T-helper 17 cell (primary cell): ENCODE measurements at places on chromosomes 7 and 10.

DNA sequence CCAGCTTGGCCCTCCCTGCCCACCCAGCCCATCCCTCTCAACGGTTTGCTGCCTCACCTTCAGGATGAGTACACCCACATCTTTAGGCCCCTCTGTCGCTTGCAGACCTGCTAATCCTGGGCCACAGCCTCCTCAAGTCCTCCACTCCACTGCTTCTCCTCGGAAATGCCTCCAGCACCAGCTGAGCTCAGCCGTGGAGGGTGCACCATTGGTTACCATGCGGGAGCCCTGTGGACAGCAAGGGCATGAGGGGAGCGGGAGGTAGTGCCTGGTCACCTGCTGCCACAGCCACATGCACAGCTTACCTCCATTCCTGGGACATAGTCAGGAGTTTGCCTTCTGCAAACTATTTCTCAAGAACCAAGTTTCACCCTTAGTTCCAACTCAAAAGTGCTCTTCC, 286.3 kb upstream of the ZMIZ1 start:
- no peak for DNase-seq

DNA sequence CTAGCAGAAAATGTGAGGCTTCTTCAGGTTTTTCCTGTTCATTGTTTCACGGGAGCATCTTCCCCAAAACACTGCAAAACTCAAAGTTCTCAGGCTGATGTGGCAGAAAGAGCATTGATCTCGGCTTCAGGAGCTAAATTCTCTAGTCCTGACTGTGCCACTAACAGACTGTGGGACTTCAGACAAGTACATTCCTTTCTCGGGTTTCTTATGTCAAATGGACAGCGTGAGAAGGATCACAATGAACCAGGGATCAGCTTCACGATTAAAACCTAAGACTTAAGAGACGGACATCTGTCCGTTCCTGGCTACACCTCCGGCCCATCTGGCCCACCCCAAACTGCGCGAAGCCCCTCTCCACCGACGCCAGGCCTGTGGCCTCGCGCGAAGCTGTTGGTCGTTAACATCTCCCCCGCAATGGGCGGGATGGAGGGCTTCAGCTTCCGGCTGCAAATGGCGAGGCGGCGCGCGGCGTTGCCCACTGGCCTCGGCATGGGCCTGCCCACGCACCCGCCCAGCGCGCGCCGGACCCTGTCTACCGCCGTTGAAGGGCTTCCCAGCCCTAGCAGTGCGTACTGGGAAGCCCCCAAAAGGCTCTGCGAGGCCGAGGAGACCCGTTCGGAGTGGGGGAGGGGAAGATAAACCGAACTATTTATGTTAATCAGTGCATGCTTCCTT, 549 bp upstream of the DDX50 start:
- DNase-seq = no peak

DNA sequence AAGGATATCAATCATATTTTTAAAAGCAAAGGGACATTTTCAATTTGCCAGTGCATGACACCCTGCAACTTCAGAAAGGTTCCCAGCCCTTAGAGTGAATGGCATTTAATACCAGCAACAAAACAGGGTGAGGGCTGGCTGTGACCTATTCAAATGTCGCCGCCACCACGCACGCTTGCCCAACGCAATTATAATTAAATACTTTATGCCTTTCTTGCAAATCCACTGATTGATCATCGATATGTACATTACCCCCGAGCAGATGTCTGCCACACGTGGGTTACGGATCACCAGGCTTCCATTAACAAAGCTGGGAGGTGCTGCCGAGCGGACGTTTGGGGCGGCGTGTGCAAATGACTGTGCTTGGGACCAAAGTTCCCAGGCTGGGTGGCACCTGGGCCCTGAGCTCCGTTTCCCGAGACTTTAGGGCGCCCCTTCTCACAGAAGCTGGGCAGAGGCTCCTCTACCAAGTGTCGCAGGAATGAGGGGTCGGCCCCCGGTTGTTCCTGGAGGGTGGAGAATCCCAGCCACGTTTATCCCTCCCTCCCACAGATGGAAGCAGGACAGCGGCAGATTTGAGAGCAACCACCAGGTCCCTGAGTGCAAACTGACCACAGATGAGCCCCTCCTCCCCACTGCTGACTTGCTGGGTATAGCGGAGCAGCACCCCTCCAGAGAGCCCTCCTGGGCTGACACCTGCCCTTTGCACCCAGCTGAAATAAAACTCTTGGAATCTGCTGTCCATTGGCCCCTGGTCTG, 3.9 kb downstream of the FOXL3 start:
- no peak for DNase-seq

DNA sequence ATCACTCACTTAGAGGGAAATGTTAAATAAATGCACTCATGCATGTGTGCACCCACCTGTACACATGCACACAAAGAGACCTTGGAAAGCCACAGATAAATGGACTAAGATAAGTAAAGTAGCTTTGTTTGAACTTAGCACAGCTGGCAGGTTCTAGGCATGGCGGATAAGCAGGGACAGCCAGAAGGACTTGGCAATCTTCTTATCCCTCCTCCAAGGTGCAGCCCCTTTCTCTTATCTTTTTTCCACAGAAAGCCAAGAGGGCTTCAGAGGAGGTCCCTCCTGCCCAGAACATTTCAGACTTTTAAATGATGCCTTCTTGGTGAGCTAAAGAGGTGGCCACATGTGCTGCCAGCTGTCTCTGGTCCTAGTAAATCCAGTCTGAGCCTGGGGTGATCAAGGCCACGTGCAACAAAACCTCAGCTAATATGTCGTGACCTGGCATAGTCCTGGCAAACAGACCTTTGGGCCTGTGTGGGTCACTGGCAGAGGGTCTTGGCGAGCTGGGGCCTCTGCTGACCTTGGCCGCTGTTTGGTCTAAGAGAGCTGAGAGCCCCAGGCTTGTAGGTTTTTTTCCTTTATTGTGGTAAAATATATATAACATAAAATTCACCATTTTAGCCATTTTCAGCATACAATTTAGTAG, 43.2 kb upstream of the SLC35B4 start:
- no peak for DNase-seq

GRCh38 chr7:48781752-48782151, 142.6 kb upstream of the CDC14C start:
- no peak for DNase-seq

- no peak for DNase-seq
Measured at GRCh38 chr10:46216836-46217751, 69.7 kb upstream of the ANTXRL start.

GRCh38 chr10:101444058-101444898, 90.3 kb downstream of the BTRC start:
- DNase-seq = no peak

GRCh38 chr7:130566898-130567280, 75.0 kb downstream of the MEST start:
- DNase-seq = no peak

DNA sequence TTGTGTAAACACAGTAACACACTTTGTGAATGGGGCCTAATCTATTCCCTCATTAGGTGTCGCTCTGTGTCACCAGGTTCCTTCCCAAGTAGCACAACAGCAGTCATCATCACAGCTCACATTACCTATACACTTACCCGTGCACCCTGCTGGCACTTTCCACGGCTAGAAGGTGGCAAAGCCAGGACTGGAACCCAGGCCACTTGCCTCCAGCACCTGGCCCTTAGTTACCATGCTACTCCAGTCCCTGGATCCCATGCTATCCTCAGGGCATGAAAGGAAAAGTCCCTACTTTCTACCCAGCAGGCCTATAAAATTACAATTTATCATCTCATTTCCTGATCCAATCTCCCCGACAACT, 18.4 kb downstream of the SMURF1 start:
- DNase-seq = no peak

GRCh38 chr7:151599401-151600227, 79.9 kb upstream of the RHEB start:
- no peak for DNase-seq

- no peak for DNase-seq
Measured at GRCh38 chr10:133283931-133284330, 7.3 kb upstream of the ADAM8 start.

GRCh38 chr10:839550-840205, 91.8 kb downstream of the LARP4B start:
- no peak for DNase-seq

DNA sequence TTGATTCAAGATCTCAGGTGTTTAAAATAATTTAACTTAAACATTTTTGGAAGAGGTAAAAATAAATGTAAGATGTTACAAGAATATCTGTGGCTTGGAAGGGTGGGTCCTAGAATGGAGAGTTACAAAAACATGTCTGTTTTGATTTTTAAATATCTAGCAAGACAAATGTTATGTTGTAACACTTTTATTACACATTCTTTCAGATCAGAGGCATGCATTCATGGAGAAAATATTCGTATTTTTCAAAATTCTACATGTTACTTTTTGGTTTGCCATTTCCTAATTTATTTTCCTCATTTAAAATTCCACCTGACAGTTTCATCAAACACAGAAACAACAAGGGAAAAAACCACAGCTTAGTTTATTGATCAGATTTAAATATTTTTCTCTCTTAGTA, 10.0 kb downstream of the WBP1L start:
- DNase-seq = no peak
